Stimulated activated CD8-positive, alpha-beta memory T cell treated with anti-CD3 and anti-CD28 coated beads, Interleukin-15, amount 100 ng/mL, for 24 hours (primary cell): ENCODE measurements at places on chromosomes 2 and 18.

GRCh38 chr18:10499230-10499629 lies 26.6 kb upstream of the NAPG start:
- no peak for DNase-seq

GRCh38 chr18:3441290-3441689 lies 8.7 kb upstream of the TGIF1 start:
- DNase-seq = no peak

- DNase-seq = no peak
These were observed 144.4 kb upstream of the LYPD6 start for GRCh38 chr2:149185942-149186490.

DNA sequence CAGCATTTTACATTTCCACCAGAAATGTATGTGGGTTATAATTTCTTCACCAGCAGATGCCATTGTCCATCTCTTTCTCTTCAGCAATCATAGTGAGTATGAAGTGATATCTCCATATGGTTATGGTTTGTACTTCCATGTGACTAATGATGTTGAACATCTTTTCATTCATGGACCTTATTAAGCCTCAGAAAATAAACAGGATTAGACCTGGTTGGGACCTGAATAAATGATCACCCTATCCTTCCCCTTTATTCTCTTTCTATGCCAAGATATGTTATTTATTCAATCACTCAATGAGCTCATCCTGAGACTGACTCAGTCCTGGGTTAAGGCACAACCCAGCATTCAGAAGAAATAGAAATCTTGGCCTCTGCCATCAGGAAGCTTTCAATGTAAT lies 86.6 kb downstream of the ANTXR1 start:
- no peak for DNase-seq

DNA sequence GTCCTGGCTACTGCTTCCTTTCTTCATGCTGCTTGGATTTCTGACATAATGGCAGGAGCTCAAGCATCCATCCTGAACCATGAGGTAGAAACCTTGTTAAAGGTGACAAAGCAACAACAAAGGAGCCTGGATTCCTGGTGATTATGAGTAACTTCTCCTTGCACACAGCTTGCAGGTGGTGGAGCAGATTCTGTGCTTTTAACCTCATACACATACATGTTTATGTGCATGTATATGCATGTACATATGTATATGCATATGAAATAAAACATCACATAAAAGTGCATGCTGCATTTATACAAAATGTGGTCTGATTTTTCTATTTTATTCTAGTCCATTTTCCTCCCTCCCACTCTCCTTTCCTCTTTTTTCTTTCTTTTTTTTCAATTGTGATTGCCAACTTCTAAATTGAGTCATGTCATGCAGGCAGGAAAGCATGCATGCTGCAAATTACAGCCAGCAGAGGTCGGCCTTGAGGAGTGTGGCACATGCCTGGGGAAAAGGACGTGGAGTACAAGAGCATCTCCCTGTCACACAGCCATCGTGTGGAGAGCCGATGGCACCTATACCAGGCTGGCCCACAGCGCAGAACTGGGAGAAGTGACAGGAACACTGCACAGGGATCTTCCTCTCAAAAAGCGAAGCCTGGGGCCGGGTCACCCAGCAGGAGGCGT lies 17.9 kb downstream of the LCT start:
- no peak for DNase-seq

DNA sequence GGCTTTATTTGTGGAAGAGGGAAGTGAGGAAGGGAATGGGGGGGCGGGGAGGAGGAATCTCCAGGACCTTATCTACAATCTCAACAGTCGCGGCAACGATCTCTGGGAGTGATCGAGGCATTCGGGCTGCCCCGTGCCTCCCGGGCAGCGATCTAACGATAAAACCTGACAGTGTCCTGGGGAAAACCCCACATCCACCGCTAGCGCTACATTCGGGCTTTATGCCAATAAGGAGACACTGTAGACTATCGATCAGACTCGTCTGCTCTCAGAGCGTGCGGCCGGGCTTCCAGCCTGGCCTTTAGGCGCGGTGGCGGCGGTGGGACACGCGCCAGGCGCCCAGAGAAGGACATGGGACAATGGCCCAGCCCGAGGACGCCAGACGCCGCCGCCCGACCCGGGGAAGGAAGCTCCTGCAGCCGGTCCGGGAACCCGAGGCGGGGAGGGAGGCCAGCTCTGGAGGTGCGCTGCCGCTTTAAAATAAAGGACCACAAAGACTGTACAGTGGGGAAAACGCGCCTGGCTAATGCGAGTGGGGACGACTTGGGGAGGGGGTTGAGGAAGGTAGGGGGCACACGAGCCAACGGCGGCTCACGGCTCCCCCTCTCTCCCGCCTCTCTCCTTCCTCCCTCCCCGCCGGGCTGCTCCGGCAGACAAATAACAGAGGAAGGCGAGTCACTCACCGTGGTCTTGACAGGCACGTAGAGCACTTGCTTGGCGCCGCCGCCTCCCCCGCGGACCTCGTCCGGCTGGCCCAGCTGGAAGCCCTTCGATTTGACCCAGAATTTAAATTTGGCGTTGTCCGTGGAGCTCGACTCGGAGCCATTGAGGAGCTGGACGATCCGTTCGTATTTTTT lies 2.2 kb downstream of the NOL4 start:
- no peak for DNase-seq

DNA sequence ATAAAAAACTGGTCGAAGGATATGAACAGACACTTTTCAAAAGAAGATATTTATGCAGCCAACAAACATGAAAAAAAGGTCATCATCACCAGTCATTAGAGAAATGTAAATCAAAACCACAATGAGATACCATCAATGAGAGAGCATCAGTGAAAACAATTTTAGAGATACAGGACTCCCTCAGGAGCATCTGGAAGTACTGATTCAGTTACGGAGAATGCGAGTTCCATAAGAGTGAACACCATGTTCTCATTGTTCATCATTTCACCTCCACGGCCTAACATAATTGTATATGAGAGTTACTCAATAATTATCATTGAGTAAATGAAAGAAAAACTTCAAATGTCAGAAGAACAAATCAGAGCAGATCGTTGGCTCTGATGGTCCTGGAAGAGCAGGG lies 140.9 kb upstream of the TANK start:
- no peak for DNase-seq

- no peak for DNase-seq
These were observed 53.6 kb upstream of the UGP2 start for GRCh38 chr2:63788071-63788470.

GRCh38 chr2:223044916-223045700 lies 6.9 kb upstream of the KCNE4 start:
- no peak for DNase-seq

DNA sequence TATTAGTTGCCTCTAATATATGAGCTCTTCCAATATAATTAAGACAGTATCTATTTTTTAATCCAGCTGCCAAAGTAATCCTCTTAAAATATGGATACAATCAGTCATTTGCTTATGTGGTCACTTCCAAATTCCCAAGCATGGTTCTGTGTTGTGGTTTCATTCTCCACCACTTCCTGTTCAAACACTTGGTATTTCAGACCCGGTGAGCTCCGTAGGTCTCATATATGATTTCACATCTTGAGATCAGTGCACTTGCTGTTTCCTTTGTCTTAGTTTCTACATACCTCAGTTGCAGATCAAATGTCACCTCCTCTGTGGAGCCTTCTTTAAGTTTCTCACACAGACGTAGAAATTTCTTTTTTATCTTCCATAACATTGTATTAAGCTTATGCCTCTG lies 254.2 kb downstream of the KCNS3 start:
- DNase-seq = no peak

GRCh38 chr2:239936838-239937581 lies 88.1 kb downstream of the NDUFA10 start:
- no peak for DNase-seq

- no peak for DNase-seq
These were observed 297.6 kb downstream of the CDH7 start for GRCh38 chr18:66048406-66048805.

GRCh38 chr2:8627019-8627691 lies 54.7 kb upstream of the ID2 start:
- no peak for DNase-seq

DNA sequence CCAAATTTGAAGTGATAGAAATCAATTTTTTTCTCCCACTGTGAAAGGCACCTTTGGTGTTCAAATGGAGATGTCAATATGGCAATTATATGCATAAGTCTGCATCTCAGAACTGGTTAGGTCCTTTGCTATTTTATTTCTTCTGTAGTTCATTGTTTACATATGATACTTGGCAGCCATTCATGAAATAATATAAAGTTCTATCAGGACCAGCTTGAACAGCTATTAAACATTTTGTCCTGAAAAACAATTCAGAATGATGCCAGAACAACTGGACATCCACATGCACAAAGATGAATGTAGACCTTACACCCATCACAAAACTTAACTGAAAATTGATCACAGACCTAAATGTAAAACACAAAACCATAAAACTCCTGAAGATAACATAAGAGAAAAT lies 41.8 kb upstream of the ARHGAP28 start:
- no peak for DNase-seq

GRCh38 chr2:71629771-71630453 lies 176.6 kb downstream of the DYSF start:
- DNase-seq = no peak

DNA sequence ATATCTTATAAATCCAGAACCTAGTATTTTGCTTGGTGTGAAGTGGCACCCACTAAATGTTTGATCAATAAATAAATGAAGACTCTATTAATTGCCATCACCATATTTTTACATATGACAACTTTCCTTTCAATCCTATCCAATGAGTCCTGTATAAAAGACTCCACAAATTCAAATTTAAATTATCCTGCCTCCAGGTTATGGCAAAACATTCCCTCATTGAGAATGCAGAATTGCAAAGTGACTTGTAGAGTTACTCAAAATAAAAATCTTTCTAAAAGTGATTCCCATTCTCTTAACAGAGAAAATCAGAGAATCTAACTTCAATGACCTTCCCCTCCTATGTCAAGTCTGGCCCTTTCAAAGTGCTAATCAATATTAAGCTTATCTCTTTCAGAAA lies 236.8 kb downstream of the GRB14 start:
- DNase-seq = no peak

DNA sequence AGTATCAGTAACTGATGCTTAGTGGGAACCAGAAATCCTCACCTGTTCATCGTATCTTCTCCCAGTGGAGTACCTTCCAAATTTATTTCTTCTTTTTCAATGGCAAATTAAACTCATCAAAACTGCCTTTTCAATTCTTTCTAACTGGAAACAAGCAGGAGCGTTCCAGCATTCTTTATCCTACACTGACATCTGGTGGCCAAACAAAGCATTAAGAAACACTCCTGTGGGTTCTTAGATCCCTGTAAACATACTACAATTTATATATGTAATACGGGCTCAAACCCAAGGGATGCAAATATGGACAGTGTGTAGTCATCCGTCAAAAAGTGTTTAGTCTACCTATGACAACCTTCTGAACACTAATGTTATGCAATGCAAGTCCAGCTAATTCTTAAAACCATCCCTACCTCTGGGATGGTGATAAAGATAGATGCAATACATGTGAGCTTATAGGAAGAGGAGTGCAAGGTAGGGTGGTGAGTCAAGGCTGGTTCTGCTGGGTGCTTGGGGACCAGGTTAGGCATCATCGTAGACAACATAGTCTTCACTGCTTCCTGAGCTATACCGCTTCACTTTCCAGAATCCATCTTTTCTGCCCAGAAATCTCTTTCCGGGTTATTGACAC lies 375.0 kb downstream of the CTNNA2 start:
- no peak for DNase-seq

- DNase-seq = no peak
These were observed 116.5 kb downstream of the ATP9B start for GRCh38 chr18:79185648-79186047.

DNA sequence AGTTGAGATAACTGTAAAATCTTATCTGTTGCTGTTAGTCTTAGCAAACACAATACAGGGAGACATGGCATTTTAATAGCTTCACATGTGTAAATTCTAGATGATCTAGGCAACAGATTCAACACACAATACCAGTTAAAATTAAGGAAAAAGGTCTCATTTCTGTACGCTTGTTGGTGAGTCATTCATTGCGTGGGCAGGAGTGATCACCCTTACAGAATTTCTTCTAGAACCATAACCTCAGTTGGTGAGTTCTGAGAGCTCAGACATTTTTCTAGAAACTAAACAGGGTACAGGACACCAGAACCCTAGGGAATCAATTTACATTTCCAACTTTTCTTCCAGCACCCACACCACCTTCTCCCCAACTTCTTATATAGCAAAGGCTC lies 81.9 kb downstream of the SLC8A1 start:
- DNase-seq = no peak

GRCh38 chr2:38533180-38533579 lies 69.5 kb downstream of the HNRNPLL start:
- DNase-seq = no peak

DNA sequence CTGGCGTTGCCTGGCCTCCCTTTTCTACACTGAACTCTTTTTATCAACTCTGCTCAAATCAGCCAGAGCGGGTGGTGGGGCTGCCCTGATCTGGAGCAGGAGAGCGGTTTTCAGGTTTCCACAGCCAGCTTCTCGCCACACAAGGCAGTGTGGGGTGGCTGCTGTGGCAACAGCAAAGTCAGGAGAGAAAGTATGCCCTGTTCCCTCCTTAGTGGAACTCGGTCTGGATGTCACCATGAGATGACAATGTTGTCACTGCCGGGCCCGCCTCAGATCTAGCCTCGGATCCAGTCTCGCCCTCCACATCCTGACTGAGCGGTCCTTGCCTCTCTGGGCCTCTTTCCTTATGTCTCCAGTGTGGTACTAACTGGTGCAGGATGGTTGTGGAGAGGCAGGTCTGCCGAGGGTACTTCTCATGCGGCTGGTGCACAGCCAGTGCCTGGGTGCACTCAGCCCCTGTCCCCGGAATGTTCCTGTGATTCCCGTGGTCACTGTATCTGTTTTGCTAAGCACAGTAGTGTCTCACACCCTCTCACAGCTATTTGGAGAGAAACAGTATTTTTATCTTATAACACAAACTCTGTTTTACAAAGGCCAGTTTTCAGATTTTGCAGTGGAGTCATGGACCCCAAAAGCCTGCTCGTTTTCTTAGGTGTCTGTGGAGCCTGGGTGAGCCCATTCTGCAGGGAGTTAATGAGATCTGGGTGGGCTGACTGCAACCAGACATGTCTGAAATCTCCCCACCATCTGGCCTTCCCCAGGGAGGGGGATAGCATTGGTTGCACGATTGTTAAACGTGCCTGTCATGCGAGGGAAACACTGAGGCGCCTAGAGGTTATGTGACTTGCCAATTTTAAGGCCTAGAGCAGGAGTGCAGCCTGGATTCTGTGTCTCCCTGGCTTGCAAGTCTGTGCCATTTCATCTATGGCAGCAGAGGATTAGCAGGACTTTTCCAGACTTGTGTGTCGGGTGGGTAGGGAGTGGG lies 261.1 kb upstream of the AGAP1 start:
- DNase-seq = no peak
